Activated T-cell treated with anti-CD3 and anti-CD28 coated beads for 4 hours (primary cell): ENCODE measurements at places on chromosomes 3 and 15.

DNA sequence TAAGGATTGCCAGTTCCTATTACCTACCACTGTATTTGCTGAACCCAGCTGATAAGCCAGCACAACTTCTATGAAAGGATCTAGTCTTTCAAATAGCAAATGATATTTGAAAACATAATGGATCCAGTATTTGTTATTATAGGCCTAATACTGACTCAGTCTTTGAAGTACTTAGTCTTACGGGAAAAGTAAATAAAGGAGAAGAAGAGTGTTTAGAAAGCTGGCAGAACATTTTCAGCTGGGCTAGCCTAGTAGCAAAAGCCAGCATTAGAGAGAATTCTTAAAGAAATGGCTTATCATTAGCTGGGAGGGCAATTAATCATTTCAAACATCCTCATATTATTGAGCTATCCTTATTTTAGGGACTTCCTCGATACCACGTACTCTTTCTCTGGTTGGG is 101.4 kb upstream of the GOLIM4 start:
- DNase-seq = no peak

DNA sequence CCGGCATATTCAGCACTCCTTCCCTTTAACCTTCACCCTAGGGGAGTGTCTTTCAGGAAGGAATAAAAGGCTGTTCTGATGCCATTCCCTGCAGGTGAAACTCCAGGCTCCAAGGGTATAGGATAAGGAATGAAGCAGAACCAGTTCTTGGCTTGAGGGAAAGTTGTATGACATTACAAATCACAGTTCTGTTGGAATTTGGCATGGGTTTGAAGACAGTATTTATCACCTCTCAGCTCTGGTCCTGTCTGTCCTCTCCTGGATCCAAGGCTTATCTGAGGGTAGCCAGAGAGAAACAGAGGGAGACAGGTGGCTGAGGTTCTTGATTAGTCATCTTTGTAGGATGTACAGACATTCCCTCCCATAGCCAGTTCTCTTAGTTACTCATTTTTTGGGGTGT is 37.1 kb downstream of the RAB11A start:
- DNase-seq = no peak

DNA sequence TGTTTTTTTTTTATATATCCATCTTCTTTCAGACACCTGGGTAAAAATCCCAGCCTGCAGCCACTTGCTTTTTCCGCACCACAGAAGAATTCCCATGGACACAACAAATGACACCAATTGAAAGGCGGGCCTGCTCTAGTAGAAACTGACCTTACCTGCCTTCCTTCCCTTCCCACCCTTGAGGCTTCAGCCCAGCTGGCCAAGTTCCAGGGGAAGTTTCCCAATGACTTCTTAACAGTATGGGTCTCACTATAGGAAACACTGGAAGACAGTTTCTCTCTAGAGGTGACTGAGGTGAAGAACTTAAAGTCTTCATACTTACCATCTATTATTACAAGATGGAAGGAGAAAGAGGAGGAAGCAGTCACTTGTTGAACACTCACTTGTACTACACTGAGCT is 714.2 kb upstream of the NR2F2 start:
- no peak for DNase-seq

DNA sequence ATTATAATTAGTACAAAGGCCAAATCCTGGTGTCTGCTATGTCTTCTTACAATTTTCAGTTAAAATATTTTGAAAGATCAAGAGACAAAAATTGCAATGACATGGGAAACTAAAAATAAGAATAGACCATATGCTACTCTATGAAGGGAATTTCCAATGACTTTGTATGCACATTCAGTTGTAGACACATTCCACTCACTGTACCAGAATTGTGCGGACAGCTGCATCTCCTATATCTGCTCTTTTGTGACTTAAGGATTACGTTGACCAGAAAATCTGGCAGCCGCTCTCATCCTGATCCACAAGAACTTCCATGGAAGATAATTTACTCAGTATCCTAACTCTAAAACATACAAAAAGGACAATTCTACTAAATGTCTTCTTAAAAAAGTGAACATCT is 493.9 kb upstream of the KCNMB2 start:
- no peak for DNase-seq

DNA sequence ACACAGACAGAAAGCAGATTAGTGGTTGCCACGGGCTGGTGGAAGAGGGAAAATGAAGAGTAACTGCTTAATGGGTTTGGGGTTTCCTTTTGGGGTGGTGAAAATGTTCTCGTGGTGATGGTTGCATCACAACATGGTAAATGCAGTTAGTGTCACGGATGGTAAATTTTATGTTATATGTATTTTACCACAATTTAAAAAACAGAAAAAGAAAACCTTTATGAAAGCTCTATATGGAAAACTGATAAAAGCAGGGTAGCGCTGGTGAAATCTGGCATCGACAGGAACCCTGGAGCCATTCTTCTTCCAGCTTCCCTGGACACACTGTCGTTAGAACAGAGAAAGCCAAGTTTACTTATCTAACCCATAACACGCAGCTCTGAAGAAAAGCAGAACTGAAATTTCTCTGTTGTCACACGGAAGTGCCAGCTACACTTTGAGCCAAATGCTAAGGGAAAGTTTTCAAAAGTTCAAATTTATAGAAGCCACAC is 287.7 kb upstream of the NR2F2 start:
- DNase-seq = no peak

GRCh38 chr3:43036621-43037423 is 57.7 kb downstream of the GASK1A start:
- DNase-seq = no peak

GRCh38 chr3:105598042-105598796 is 231.5 kb downstream of the ALCAM start:
- DNase-seq = no peak

DNA sequence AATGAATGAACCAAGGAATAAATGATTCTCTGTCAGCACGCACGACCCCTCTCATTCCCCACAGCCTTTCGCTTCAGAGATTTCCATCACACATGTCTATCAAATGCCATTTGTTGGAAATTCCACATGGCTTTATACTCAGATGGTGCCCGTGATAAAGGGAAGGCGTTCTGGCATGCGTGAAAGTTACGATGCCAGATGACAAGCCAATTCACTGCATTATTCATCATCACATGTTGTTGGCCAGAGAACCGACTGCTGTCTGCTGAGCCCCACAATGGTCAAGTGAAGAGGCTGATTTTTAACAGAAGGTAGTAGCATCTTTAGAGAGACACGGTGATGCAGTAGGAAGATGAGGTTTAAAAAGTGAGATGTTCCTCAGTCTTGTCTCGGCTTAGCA is 74.1 kb upstream of the FRMD4B start:
- DNase-seq = no peak

- no peak for DNase-seq
These were observed 1.4 kb upstream of the ACAD9 start for GRCh38 chr3:128878011-128878457.

DNA sequence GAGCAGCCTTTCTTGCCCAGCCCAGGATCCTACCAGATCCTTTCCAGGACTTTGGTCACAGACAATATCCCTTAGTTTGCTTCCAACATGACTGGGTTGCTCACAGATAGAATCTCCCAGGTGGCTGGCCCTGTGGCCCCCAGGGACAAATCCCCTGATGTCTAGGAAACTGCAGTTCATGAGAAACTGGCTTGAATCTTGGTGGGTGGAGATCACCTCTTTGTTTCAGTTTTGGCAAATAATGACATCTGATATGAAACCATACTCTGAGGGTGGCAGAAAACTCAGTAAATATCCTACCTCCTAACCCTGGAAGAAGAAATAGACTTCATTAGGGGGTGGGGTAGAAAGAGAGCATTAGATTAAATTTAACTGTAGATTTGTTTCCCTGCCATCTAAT is 44.1 kb upstream of the PFN2 start:
- DNase-seq = no peak

- no peak for DNase-seq
These were observed 255.9 kb downstream of the DOCK3 start for GRCh38 chr3:50930371-50931208.

DNA sequence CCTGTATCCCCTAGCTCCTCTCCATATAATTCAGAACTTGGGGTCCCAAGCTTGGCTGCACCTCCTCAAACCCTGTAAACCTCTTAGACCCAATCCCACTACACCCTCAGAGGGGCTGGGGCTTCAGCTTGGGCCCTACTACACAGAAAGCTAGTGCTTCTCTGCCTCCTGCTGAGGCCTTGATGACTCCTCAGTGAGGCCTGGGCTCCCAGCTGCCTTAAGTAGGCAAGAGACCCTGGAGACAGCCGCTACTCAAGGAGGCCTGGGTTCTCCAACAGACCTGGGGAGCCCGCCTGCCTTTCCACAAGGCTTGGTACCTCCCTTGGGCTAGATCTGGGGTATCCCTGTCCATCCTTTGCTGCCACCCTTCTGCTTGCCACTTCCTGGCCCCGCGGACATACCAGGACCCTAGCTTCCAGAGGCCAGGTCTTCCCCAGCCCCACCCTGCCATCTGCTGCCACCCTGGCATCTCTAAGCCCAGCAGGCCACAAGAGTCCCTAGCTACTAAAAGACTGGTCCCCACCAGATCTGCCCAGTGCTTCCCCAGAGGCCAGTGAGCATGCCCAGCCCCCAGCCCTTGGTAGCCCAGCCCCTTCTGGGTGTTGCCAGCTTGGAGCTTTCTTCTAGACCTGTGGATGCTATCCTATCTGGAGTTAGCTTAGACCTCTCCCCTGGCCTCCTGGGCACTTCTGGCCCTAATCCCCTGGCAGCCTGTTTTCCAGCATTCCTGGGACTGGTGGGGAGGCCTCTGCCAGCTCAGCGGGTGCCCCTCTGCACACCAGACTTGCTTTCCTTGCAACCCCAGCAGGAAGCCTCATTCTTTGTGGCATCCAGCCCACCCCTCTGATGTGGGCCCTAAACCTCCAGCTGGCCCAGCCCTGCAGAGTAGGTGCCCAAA is 13.7 kb downstream of the C15orf39 start:
- DNase-seq = no peak

- no peak for DNase-seq
These were observed 50.8 kb upstream of the SYN2 start for GRCh38 chr3:11953350-11953749.

DNA sequence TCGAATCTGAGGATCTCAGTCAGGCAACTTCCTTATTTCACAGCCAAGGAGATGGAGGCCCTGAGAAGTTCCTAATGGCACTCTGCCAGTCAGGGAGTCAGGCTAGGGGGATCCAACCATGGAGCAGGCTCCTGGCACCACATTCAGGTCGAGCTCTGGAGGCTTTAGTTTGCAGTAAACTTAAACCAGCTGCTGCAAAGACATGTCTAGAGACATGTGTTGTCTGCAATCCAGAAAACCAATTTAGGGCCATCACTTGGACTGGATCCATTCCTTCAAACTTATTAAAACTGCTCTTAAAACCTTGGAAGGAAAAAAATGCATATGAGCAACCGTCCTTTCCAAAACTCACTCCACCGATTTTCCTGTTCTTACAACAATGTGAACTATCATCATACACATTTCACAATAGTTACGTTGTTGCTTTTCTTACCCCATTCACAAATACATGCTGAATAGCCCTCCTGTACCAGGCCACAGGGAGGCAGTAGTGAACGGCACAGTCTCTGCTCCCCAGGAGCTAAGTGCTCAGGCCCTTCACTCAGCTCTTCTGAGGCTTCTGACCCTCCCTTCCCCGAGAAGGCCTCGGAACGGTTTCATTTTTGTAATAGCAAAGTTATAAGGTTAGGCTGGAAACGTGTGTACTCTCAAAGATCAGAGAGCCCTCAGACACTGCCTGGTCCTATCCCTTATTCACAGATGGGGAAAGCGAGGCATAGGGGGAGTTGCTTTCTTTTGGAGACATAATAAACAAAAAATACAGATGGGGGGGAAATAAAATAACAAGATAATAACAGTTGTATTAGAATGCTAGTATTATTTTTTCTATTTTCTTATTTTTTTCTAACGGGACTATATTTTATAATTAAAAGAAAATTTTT is 20.1 kb downstream of the RFT1 start:
- DNase-seq = no peak

DNA sequence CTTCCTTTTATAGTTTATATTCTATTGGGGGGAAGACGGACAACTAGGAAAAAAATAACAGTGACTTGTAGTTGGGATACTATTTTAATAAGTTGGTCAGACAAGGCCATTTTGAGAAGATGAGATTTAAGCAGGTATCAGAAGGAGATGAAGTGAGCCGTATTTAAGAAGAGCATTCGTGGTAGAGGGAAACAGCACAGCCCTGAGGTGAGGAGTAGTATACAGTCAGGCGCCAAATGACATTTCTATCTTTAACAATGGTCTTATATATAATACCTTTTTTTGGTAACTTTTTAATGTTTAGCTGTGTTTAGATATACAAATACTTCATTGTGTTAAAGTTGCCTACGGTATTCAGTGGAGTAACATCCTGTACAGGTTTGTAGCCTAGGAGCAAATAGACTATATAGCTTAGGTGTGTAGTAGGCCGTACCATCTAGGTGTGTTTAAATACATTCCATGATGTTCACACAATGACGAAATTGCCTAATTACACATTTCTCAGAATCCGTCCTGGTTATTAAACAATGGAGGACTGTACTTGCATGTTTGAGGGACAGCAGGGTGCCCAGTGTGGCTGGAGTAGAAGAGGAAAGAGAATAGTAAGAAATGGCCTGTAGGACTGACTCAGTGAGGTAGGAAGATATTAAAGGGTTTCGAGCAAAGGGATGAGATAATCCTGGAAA is 1.6 kb downstream of the NKTR start:
- DNase-seq = no peak

- no peak for DNase-seq
These were observed 73.3 kb downstream of the TRANK1 start for GRCh38 chr3:36871379-36872126.
